ENCODE measurements at places on chromosomes 6 and 20. TPM values are rescaled to one million over a fixed set of nuclear protein-coding genes. Genes with fewer than 3 reads are reported as not detected.

DNA sequence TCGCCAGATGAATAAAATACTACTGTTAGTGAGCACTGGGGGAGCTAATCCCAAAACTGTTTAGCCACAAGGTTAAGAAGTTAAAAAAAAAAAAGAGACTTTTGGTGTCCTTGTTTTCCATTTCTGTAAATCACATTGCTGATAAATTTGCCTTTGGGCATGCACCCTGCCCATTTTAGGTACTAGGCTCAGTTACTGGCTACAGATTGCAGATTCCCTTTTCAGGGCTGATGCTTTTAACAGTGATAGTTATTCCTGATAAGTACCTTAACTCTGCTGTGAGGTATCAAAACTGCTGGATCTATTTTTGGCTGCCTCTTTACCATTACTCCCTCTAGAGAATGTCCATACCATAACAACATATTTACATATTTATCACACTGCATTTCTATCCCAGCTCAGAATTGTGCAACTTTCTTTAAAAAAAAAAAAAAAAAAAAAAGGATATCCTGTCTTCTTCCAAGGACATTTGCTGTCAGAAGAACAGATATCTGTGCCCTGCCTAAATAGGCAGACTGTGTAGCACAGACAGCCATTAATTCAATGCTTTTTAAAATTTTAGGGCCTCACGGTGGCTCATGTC lies 94.5 kb downstream of the SSR1 start:
- DNase-seq, result no peak

DNA sequence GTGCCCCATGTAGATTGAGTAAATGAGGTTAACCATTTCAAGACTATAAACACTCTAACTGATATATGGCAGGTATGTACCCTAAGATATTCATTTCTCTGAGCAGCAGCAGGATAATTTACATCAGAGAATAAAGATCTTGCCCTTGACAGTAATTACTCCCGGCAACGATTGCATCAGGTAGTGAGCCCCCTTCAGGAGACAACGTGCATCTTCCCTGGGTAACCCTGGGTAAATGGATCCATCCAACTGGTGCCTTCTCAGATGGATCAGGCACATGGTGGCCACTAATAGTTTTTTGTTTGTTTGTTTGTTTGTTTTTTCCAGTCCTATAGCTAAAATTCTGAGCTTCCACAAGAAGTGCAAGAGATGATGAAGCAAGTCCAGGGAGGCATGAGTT lies 469.4 kb upstream of the SLC35B3 start:
- DNase-seq, result no peak

GRCh38 chr6:3422435-3423070 lies 34.3 kb downstream of the SLC22A23 start:
- DNase-seq, result no peak

- no peak for DNase-seq
Measured at GRCh38 chr20:46260480-46260879, 47.8 kb downstream of the CDH22 start.

- no peak for DNase-seq
Measured at GRCh38 chr20:5045906-5046305, 44.6 kb upstream of the SLC23A2 start.

- DNase-seq, result peak; percentile 74
Measured at GRCh38 chr20:10673176-10673841, 490 bp downstream of the JAG1 start.

DNA sequence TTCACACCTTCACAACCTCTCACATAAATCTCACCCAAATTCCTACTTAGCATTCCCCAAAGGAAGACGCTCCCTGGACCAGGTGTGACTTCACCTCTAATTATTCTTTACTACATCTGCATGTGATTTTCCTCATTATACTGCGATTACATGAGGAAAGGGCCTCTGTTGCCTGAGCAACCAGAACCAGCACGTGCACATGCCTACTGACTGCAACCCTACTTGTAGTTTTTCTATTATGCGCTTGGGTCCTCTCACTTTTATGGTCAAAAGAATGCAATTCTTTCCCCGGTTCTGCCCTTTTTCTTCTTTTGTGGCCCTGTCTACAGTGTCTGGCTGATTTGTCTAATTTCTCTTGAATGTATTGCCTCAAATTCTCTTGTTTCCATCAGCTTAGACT lies 20.4 kb upstream of the ANKEF1 start:
- DNase-seq, result no peak

DNA sequence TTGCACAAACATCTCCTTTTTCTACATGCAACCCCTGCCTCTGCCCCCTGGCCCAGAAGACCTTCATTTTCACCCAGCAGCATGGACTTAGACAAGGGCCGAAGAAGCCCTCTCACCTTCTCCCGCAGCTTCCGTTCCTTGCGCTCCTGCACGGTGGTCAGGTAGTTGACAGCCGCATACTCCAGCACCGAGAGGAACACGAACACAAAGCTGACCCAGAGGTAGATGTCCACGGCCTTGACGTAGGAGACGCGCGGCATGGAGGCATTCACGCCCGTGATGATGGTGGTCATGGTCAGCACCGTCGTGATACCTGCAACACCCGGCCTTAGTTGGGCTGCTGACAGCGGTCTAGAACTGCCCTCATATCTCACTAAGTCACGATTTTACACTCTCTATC lies 47.1 kb upstream of the GABRR1 start:
- no peak for DNase-seq

DNA sequence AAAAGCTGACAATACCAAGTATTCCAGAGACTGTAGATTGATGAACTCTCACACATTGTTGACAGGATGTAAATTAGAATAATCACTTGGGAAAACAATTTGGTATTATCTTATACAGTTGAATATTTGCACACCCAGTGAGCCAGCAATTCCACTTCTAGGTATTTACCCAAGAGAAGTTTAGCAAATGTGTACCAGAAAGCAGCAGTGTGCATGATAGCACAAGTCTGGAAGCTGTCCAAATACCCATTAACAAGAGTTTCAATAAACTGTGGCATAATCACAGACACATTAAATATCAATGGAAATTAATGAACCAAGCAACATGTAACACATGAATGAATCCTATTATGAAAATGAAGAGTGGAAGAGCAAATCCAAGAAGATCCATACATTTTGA lies 233.6 kb downstream of the TPBG start:
- DNase-seq, result peak; percentile 44

GRCh38 chr6:55643861-55644260 lies 64.9 kb upstream of the HMGCLL1 start:
- no peak for DNase-seq

DNA sequence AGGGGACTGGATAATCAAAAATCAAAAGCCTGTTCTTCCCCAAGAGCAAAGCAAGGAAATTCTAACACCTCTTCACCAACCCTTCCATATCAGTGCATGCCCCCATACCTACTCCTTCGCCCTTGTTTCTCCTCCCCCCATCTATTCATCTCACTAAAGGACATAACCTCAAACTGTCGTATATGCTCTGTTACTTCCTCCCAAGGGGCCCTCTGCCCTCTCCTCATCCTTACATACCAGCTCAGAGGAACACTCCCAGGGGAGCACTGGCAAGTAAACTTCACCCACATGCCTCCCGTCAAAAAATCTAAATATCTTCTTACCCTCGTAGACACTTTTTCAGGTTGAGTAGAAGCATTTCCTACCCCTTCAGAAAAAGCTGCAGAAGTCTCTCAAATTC lies 9.4 kb upstream of the ADTRP start:
- no peak for DNase-seq

DNA sequence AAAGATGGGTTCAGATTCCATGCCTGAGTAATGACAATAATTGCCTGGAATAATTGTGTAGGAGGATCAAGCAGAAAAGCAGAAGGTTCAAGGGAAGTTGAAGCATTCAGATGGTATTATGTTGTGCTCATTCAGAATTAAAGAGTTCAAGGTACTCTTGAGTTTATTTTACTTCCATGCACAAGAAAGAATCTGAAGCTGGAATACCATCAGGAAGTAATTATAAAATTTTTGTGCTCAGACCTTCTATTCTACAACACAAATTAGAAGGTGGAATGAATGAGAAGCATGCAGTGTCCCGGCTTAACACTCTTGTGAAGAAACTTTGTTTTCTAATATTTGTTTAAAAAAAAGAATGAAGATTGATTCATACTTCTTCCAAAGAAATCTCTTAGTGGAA lies 139.4 kb upstream of the ENPP5 start:
- no peak for DNase-seq

GRCh38 chr6:147449405-147450161 lies 58.9 kb upstream of the SAMD5 start:
- DNase-seq, result no peak

GRCh38 chr6:53199156-53199555 lies 50.5 kb upstream of the GCM1 start:
- no peak for DNase-seq

- peak; percentile 65 for DNase-seq
Measured at GRCh38 chr20:19628570-19629134, 129.4 kb upstream of the RIN2 start.

DNA sequence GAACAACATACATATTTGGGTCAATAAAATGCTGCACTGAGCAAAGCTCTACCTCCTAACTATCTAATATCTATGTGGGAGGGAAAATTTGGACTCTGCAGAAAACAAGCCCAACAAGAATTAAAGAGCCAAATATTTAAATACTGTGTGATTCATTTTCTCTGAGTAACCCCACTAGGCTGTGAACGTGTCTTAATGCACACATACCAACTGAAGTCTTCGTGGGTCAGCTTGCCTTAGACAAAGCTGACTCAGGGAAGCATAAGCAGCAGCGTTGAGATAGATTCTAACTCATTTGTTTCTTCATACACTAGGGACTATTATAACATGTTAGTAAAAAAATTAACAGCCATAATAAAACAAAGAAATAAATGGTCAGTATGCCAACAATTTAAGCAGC lies 114.3 kb downstream of the GJA1 start:
- no peak for DNase-seq

DNA sequence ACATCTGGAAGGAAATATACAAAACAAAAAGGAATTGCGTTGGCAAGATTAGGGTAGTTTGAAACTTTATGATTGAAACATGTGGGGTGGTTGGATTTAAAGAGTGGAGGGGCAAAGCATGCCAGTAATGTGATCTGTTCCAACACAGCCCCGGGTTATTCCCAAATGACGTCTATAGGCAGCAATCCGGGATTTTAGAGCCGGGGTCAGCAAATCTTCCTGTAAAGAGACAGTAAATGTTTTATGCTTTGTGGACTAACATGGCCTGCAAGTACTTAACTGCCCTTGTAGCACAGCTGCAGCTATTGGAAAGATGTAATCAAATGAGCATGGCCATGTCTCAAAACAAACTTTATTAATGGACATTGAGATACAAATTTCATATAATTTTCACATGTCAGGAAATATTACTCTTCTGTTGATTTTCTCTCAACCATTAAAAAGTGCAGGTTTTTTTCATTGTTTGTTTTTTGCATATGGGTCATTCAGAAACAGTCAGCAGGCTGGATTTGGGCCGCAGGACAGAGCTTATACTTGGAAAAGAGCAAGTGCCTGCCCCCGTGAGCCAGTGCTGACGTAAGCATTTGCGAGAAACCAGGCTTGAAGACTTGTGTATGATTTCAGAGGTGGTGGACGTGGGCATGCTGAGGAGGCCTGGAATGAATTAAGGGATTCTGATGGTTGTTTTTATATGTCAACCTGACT lies 136.5 kb downstream of the DOK5 start:
- DNase-seq, result peak; percentile 44

GRCh38 chr6:167930295-167930694 lies 67.2 kb upstream of the KIF25 start:
- no peak for DNase-seq

- no peak for DNase-seq
Measured at GRCh38 chr6:14634072-14634471, 516.5 kb downstream of the CD83 start.

GRCh38 chr6:42229506-42230119 lies 12.0 kb upstream of the MRPS10 start:
- DNase-seq, result no peak

DNA sequence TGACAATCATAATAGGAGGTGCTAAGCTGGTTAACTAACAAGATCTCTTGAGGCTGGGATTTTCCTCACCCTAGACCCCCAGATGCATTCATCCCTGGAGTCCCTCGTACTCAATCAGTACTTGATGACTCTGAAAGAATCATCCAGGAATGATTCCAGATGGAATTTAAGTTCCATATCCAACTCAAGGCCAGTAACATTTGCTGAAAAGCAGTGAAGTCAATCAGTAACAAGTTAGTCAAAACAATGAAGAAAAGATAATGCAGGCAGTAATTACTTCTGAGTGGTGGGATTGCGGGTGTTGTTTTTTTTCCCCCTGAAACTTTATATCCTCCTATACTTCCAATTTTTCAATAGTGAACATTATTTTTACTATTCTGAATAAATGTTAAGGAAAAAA lies 18.6 kb downstream of the GMDS start:
- DNase-seq, result no peak

GRCh38 chr6:35496841-35497570 lies at the start of gene TEAD3:
Gene TEAD3 (minus strand): TSS chr6:35497079.
- peak; percentile 92 for DNase-seq

DNA sequence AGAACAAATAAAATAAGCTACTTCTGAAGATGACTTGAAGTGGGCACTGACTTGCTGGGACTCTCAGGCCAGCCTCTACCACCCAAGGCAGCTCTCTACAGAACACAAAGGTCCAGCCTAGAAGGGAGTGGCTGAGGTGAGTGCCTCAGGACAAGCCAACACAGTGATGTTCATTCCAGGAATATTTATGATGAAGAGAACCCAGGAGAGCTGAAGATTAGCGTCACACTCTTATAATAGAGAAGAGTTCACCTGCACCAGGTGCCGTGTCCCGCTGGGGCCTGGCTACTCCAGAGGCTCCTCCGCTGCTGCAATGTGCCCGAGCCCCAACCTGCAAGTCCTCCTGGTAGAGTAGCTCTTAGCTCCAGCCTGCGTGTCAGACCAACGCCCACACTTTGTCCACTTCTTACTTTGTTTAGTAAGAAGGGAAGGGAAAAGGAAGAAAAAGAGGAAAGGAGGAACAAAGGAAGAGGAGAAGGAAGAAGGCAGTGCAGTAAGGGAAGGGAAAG lies 182.4 kb upstream of the QKI start:
- DNase-seq, result no peak

The OOEP gene
- total RNA-seq, result not detected

The UBE3D gene
- 18.1 TPM for total RNA-seq

The TREM2 gene
- not detected for total RNA-seq

The NKAPL gene
- not detected for total RNA-seq

The ARMC2 gene
- total RNA-seq, result 13.4 TPM

The TP53TG5 gene
- total RNA-seq, result not detected

The TPD52L1 gene
- 14.8 TPM for total RNA-seq

The KCNK16 gene
- total RNA-seq, result 0.73 TPM

Data from stomach (tissue), 19 donors.